ENCODE measurements at places on chromosomes 16 and 17.

DNA sequence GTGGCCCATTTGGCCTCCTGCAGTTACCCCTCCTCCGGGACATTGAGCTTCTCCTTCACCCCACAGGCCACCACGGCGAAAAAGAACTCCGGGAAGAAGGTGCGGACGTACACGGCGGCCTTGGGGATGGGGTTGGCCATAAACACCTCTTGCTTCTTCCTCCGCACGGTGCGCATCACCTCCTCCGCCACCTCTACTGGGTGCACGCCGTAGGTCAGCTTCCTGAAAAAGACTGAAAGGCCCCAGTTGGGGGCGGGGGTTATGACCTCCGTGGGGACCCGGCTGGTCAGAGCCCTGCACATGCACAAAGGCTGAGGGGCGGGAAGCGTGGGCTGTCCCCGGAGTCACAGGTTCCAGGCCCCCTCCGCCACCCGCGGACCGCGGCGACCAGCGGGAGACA, 19.9 kb downstream of the DHRS7C start:
- no peak for DNase-seq

- no peak for DNase-seq
Measured at GRCh38 chr17:51365090-51365489, 104.7 kb downstream of the UTP18 start.

GRCh38 chr16:69840975-69841374, 78.8 kb downstream of the WWP2 start:
- no peak for DNase-seq

DNA sequence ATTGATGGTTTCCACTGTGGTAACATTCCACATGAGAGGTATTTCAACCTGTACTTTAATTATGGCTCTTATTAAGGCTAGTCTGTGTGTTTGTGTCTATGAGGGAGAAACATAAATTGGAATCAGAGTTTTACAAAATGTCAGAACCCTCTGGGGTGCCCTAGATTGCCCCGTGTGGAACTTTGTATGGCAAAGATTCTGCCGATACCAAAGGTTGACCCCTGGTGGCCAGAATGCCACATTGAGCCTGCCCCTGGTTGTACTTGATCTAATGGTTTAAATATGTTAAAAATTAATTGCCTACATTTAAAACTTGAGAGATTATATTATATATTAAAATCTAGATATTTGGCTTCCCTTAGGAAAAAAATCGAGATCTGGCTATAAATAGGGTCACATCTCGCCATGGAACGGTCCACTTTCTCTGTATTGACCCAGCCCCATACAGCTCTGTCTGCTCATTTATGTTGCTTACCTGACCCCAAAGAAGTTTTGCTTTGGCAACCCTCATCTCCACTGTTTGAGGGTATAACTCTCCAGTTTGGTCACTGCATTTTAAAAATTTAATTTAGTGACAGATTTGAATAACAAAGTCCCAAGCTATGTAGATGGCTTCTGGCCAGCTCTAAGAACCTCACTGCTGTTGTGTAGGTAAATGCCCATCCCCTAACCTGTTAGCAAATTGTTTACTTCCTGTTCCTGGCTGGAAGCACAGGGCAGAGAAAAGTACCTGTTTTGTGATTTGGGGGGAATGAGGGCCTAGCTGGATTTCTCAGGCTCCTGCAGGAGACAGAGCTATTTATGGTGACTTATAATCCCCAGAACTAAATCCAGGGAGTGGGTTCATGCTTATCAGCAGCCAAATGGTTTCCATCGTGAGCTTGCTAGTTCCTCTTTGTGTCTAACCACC, 95.0 kb downstream of the PLCG2 start:
- DNase-seq: peak; percentile 56

- no peak for DNase-seq
Measured at GRCh38 chr17:69578385-69578936, 164.0 kb downstream of the MAP2K6 start.

- no peak for DNase-seq
Measured at GRCh38 chr17:32672711-32673110, 185.9 kb downstream of the CDK5R1 start.

DNA sequence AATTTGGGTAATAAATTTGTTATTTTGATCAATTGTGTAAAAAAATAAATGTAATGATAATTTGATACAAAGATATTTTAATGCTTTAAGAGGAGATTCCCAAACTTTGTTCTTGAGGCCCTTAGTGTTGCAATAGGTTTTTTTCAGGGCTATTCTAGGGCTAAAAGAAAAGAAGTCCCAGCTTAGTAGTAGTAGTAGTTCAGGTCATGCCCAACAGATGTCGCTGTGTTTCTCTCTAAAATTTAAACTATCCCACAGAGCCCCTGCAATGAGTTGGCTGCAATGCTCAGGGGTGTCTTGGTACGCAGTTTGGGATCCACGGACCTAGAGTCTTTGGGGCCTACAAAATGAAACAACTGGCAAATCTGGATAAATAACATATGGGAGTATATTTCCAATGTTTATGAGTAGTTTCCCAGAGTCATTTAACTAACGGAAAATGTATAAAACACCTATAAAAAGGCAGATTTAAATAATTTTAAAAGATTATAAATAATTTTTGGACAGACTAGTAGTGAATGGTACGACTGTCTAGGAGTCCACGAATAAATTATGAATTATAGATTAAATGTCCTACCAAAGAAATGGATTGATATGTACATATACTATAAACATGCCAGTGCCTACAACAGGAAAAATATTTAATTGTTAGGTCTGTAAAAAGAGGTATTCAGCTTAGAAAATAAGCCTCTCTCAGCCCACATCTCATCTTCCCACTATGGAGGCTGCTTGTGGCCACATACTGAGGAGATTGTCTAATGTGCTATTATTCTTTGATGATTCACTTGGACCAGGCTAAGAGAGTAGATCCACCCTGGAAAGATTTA, 228.5 kb upstream of the PMFBP1 start:
- peak; percentile 64 for DNase-seq

DNA sequence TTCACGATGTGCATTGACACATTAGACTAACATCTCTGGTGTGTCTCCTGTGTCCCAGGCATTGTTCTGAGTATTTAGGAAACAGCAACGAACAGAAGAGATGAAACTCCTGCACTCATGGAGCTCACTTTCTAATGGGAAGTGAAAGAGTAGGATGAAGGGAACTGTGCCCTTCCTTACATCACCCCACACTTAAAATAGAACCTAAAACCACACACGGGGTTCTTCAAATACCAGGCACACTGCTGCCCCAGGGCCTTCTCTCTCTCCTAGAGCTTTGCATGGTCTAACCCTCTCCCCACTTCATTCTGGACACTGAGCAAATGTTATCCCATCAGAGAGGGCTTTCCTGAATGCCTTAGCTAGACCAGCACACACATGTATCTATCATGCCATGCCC, 33.7 kb downstream of the TRIM25 start:
- no peak for DNase-seq

- DNase-seq: no peak
Measured at GRCh38 chr16:64278196-64278595, 843.7 kb downstream of the CDH11 start.

DNA sequence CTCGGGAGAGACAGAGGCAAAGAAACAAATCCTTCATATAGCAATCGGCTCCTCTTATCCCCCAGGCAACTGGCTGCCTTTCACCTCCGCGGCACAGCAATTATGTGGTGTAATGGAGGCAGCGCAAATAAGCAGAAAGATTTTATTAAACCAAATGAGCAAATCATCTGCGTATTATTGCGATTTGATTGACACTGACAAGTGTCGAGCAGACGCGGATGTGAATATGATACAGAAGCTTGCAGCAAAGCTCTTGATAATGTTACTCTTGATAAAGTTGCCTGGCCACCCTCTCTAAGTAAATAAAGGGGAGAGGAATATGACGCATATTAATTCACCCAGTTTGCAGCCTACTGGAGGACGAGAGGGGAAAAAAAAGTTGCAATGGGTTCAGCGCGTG, 26.5 kb upstream of the AKTIP start:
- DNase-seq: no peak

- DNase-seq: no peak
Measured at GRCh38 chr16:67760956-67761230, 41.8 kb upstream of the GFOD2 start.

Measured in AML-193 (cell line).